Right lung (tissue), 10 donors: ENCODE measurements at places on chromosomes 5 and 9. TPM values are rescaled to one million over a fixed set of nuclear protein-coding genes. Genes with fewer than 3 reads are reported as not detected.
A peak's percentile ranks its signal among the peaks of the same experiment; 100 is the strongest.

- peak; percentile 34 for DNase-seq
Observed at GRCh38 chr5:71757590-71758543, 38.8 kb downstream of the CARTPT start.

DNA sequence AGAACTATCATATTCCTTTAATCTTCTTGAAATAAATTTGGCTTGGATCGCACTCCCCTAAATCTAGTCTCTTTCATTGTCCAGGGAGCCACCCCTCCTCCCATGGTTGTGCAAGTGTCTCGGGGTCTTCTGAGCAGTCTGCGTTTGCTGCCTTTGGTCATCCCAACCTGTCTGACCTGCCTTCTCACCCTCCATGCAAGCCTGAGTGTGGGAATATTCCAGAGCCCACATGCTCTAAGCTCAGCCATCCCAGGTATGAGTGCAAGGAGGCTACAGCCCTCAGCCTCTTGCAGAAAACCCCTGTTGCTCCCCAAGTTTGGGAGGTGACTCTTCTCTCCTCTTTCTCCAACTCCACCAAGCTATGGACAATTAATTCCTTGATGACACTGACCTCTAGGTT, 7.7 kb upstream of the CTSL start:
- no peak for DNase-seq

GRCh38 chr9:122376796-122377195, 6.0 kb downstream of the PTGS1 start:
- DNase-seq: no peak

DNA sequence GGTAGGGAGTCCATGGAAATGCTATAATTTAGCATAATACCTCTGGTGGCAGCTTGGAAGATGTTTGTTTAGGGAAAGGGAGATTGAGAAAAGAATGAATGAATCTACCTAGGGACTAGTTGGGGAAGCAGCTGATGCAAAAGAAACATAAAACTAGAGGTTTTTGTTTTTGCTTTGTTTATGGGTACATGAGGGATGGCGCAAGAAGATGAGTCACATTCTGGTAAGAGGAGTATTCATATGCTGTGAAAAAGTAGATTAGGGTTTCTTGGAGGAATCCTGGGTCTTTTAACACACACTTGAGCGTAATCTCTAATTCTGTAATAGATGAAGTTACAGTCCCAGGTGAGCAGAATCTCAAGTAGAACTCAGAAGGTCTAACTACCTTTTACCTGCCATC, 17.1 kb downstream of the C9orf43 start:
- no peak for DNase-seq

- no peak for DNase-seq
Observed at GRCh38 chr5:111226556-111226955, 2.4 kb downstream of the CAMK4 start.

DNA sequence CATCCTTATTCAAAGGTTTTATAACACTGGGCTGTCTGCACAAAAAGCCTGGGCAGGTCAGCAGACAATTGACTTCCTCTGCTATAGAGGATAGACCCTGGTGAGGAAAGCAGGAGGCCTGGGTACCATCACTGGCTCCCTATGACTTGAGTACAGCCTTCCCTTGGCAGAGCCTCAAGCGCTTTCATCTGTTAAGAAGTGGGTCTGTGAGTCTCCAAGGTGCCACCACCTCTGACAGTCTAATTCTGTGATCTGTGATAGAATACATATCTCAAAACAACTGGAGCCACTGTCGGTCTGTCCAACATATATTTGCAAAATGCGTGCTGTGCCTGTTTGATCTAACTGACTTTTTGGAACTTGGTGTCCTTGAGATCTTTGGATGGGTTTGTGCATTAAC, 52.2 kb downstream of the C9orf152 start:
- no peak for DNase-seq

GRCh38 chr5:35202319-35203111, 27.8 kb downstream of the PRLR start:
- no peak for DNase-seq

DNA sequence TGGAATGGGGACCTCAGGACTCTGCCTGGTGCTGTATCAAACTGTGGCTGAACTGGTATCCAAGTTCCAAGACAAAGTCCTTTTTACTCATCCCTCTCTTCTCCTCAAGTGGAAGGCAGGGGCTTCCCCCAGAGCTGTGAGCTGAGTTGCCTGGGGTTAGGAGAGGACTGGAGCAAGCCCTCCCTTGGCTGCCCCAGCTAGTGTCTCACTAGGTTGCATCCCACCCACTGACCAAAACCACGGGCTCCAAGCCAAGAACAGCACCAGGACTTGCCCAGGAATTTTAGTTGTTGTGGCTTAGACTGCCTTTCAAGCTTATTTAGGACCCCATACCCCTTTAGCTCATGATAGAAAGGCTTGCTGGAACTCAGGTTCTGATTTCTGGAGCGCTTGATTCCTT, 158.7 kb upstream of the TNC start:
- DNase-seq: no peak

- peak; percentile 79 for DNase-seq
Observed at GRCh38 chr9:33165263-33166151, 1.6 kb downstream of the B4GALT1 start.

GGTA1 gene
- polyA plus RNA-seq: 9.5 TPM

NEUROG1 gene
- not detected for polyA plus RNA-seq

SPINK5 gene
- polyA plus RNA-seq: 0.50 TPM

IFNA2 gene
- polyA plus RNA-seq: not detected

PARP8 gene
- 20.7 TPM for polyA plus RNA-seq

PDLIM4 gene
- polyA plus RNA-seq: 10.9 TPM

PCDHA5 gene
- polyA plus RNA-seq: 0.11 TPM

SERF1A gene
- 5.2 TPM for polyA plus RNA-seq
